Heart left ventricle (tissue), 16 donors: ENCODE measurements at places on chromosomes 7 and 10. TPM values are rescaled to one million over a fixed set of nuclear protein-coding genes. Genes with fewer than 3 reads are reported as not detected.

- no peak for DNase-seq
Measured at GRCh38 chr10:77328272-77328816, 309.3 kb downstream of the KCNMA1 start.

GRCh38 chr7:55130395-55131141 lies 111.8 kb downstream of the EGFR start:
- peak; percentile 38 for DNase-seq

GRCh38 chr10:74542077-74542476 lies 284.3 kb upstream of the KAT6B start:
- DNase-seq = no peak

- no peak for DNase-seq
Measured at GRCh38 chr7:41029072-41029499, 673.8 kb downstream of the INHBA start.

DNA sequence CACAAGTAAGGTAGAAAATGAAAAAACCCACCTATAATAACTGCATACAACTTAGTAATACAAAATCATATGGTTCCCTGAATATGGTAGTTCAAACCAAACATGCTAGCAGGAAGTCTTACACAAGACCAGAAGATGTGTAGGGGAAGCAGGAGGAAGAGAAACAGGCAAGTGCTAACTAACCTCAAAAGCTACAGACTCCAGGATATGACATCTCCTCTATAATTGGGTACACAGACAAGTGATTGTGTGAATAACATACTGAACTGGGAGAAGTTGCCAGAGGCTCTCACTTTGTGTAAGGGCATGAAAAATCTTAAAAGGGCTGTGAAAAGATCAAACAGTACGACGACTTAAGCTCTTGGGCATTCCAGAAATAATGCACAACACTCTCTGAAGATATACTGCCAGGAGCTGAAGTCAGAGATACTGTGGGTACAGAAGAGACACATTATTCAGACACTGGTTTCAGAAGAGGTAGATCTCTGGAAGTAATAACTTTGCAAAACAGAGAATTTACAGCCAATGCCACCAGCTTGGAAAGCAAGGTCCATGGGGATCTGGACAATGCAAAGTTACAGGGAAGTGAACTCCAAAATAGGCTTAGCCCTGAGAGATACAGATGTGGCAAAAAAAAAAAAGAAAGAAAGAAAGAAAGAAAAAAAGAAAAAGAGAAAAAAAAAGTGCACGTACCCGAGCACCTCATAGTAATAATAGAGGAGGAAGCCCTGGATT lies 767.2 kb downstream of the TNS3 start:
- no peak for DNase-seq

- no peak for DNase-seq
Measured at GRCh38 chr7:20249376-20249775, 32.2 kb upstream of the MACC1 start.

DNA sequence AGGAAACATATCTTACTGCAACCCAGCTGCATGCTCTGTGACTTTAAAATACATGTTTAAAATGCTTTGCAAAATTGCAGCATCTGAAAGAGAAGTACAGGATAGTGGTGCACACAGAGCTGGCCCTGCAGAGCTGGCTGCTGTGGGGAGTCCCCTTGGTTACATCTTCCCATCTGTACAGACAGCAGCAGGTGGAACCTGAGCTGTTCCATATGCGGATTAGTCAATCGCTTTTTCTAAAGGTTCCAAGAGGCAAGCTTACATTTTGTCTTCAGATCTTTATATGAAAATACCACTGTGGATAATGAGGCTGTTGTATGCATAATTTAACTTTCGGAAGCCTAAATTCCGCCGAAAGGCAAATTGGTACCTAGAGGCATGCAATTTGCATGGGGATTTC lies 444.1 kb downstream of the NRG3 start:
- DNase-seq = no peak

- no peak for DNase-seq
Measured at GRCh38 chr10:55033061-55033460, 232.0 kb upstream of the PCDH15 start.

DNA sequence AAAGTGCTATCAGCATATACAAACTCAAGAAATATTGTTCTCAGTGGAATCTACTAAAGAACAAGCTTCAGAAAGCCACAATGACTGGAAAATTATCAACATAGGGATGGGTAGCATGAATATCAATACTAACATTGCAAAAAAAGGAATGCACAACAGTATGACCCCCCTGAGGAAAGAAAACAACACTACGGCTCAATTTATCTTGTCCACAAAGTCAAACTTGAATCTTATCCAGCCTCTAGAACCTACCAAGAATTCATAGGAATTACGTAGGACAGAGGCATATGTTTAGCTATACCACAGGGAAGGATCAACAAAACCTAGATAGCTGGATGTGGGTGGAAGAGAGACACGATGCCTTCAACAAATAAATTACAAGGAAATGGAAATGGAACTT lies 54.6 kb downstream of the AGMO start:
- DNase-seq = no peak

Gene TMEM225B
- total RNA-seq = 0.52 TPM

DNA sequence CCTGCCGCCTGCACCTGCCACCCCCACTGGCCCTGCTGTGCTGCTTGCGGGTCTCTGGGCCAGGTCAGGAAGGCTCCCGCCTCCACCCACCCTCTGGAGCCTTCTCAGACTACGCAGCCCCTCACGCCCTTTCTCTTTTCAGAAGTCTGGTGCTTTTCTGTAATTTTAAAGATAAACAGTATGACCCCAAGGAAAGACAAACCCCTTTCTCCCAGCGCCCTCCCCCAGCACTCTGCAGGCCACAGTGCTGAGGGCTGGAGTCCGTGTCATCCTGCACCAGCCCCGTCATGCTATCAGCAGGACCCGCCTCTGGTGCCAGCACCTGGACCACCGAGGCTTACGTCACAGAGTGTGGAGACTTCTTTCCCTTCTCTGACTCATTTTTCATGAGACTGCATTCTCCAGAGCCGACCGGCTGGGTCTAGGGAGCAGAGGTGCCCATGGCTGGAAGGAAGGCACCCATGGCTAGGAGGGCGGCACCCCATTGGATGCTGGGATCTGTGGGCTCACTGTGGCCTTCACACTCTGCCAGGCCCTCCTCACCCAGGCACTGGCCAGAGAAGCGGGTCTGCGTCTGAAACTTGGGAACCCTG lies 53.4 kb downstream of the CFAP46 start:
- no peak for DNase-seq

Gene NCF1
- total RNA-seq = 1.3 TPM

Gene UCMA
- total RNA-seq = not detected

Gene MRLN
- not detected for total RNA-seq

Gene PPP1R3A
- total RNA-seq = 60.0 TPM

GRCh38 chr7:34430456-34430855 lies 227.6 kb upstream of the NPSR1 start:
- no peak for DNase-seq

DNA sequence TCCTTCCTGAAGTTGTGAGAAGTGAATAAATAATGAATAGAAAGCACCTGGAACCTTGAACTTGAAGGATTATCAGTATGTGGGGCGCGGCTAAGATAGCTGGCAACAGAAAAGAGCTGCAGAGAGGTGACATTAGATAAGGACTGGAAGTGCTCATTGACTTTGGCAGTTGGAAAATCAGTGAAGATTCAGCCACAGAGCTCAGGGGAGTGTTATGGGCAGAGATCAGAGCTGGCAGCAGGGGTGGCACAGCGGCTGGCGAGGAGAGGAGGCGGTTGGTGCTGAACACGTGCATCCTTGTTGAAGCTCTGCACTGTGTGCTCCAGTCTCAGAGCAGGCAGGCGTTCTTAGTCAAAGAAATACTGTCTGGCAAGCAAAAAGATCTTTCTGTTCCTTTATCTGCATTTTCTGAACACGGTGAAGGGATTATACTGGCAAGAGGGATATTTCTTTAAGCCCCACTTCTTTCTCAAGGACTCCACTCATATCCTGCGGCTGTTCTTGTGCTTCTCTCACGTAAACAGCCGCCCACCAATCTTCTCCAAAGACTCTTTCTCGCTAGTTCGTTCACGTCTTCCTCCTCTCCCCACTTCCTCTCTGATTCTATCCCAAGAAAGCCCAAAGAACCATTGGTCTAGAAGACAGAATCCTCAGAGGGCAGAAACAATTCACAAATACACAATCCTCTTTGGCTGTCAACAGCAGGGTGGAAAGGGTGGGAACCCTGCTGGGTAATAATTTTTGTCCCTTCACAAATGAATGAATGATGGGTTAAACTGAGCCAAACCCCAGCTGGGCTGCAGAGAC lies 38.6 kb upstream of the ADD3 start:
- no peak for DNase-seq

DNA sequence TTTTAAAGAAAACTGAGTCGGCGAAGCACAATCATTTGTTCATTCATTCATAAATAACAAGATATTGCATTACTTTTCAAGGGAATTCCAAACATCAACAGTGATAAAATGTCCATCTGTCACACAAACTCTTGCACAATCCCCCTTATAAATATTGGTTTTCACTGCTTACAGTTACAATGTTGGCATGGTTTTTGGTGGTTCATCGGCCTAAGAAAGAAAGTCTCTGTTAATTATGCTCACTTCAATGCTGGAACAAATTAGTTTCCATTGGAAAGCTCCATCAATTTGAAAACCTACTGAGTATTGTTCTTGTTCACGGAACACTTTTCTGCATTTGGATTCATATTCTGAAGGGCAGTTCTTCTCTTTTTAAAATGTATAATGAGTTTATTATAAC lies 188.5 kb downstream of the JAZF1 start:
- no peak for DNase-seq

DNA sequence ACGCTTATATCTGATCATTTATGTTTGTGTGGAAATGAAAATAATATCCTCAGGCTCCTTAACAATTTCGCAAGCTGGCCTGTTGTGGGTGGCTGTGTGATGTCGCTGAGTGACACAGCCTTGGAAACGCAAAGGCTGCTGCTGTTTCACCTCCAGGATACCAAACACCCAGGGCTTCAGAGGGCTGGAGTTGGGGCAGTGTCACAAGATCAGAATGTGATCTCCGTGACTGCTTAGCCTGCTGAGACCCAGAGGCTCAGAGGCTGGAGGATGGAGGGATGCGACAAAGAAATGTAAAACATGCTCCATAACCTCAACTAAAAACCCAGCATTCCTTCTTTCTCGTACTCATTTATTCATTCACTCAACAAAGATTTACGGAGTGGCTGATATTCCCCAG lies 37.2 kb upstream of the BMPER start:
- DNase-seq = no peak

Gene PHYHIPL
- total RNA-seq = not detected

GRCh38 chr10:97889461-97890265 lies 40.0 kb downstream of the GOLGA7B start:
- DNase-seq = no peak

GRCh38 chr10:95697429-95697828 lies 3.7 kb upstream of the TCTN3 start:
- no peak for DNase-seq

GRCh38 chr10:105598207-105598606 lies 957.1 kb downstream of the SORCS3 start:
- DNase-seq = no peak

Gene LBX1
- total RNA-seq = 0.08 TPM

Gene NYAP1
- total RNA-seq = 0.21 TPM

GRCh38 chr7:17463511-17464085 lies 165.1 kb downstream of the AHR start:
- no peak for DNase-seq

DNA sequence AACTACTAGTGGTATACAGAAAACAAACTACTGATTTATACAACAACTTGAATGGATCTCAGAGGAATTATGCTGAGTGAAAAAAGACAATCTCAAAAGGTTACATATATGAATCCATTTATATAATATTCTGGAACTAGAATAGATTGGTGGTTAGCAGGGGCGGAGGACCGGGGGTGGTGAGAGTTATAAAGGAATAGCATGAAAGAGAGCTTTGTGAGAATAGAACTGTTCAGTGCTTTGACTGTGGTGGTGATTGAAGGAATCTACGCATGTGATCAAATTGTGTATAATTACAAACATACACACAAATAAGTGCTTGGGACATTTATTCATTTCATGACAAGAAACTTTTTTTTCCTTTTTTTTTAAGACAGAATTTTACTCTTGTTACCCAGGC lies 19.6 kb downstream of the RAB19 start:
- no peak for DNase-seq

GRCh38 chr7:48839108-48839507 lies 85.2 kb upstream of the CDC14C start:
- no peak for DNase-seq

GRCh38 chr10:119663866-119664698 lies 12.9 kb downstream of the BAG3 start:
- DNase-seq = no peak

- no peak for DNase-seq
Measured at GRCh38 chr7:43117095-43117494, 4.6 kb downstream of the HECW1 start.

DNA sequence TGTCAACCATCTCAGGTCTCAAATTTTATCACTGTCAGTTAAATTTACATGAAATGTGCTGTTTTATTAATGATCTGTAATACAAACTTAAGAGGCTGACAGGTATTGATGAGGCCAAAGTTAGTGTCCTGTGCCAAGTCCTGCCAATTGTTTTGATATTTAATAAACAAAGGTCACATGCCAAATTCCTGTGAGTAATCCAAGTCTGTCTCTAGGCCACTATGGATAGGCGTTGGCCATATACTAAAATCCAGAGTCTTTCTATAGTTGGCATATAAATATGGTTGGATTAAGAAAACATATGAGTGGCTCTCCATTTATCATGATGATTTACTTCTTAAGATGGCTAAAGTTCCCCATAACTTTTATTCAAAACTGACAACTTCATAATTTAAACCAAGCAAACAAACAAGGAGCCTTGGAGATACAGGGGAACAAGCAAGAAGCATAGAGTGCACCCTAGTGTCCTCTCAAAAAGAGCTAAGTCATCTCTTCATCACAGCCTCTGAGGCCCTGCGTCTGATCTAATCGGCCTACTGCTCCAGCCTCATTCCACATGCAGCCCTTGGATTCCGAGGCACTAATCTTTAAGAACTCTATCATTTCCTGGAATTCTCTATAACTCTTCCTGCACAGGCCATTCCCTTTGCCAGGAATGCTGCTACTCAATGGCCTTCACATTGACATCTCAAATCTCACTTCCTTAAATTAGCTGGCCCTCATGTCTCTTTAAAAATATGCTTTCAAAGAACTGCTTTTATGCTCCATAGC lies 32.7 kb upstream of the NRCAM start:
- DNase-seq = no peak

GRCh38 chr7:80260606-80261005 lies 126.0 kb downstream of the GNAI1 start:
- DNase-seq = no peak

DNA sequence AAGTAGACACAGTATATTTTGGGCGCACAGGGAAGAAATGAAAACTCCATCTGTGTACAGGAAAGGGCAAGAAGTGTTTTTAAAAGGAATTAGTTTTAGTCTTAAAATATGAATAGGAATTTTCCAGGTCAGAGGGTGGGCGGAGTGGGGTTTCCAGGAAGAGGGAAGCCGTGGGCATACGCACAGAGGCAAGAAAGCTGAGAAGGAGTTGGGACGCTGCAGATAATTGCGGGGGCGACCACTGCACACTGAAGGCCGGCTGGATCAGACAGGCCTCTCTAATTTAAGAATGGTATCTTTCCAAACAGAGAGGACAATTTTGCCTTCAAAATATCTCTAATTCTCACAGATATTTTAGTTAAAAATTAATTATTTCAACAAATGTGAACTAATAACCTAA lies 189.1 kb upstream of the INHBA start:
- DNase-seq = no peak

- DNase-seq = no peak
Measured at GRCh38 chr10:36366843-36367242, 724.7 kb upstream of the FZD8 start.
